ENCODE measurements at places on chromosomes 16 and 17.

DNA sequence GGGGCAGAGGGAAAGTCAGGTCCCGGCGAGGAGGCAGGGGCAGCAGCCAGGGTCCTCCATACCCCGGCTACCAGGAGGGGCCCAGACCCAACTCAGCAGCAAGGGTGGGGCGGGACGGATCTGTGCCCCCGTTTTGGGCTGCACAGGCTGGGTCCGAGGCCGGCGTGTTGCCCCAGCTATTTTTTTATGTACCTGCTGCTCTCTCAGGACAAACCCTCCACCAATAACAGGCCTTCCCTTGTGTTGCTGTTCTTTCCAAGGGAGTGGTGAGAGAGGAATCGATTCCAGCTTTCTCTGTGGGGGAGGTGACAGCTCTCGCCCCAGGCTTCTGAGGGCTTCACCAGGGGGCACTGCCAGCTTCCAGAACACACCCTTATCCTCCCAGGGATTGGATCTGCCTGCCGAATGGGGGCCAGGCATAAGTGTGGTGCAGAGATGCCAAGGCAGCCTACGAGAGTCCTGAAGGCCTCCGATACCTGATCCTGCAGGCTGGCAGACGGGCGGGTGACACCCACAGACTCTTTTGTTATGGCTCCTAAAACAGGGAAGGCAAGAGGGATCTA is 22.3 kb downstream of the RTN4RL1 start:
- DNase-seq, result no peak

- peak; percentile 19 for DNase-seq
These were observed 73.3 kb upstream of the MTMR4 start for GRCh38 chr17:58587713-58588117.

DNA sequence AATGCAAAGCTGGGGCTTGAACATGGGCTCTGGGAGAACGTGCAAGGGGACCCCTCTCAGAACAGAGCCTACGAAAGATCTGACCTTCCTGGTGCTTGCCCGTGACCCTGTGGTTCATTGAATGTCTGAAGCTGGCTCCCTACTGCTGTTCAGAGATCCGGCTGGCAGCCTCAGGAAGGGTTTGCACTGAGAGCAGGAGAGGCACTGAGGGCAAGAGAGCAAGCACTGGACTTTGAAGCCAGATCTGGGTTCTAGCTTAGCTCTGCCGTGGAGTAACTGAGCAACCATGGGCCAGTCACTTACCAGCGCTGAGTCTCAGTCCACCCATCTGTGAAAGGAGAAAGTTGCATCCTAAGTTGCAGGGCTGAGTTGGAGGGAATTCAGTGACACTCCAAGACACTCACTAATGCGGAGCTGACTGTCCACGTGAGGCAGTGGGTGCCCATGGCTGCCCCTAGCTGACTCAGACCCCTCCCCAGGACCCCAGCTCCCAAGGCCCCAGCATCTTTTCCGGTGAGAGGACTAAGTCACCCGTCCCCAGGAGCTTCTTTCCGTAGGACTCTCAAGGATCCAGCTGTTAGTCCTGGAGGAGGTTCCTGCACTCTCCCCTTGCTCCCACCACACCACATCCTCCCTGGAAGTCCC is 41.3 kb downstream of the BEAN1 start:
- DNase-seq, result no peak

DNA sequence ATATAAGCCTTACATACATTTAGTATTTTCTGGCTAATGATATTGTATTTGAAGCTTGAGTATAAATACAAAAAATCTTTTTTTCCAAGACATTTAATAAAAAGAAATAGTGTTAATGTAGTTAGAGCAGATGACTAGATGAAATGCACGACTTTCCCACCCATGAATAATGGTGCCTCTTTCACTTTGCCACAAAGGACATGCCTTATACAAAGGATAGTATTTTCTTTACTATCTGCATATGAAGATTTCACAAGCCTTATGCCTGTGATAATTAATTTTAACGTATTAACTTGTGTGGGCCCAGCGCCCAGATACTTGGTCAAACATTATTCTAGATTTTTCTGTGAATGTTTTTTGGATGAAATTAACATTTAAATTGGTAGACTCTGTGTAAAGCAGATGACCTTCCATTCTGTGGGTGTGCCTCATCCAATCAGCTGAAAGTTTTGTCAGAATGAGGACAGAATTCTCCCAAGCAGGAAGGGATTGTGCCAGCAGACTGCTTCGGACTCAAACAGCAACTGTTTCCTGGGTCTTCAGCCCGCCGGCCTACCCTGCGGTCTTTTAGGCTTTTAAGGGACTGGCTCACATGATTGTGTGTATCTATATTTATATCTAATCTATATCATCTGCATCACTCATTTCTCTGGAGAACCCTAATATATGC is 115.4 kb downstream of the USP22 start:
- DNase-seq, result no peak

DNA sequence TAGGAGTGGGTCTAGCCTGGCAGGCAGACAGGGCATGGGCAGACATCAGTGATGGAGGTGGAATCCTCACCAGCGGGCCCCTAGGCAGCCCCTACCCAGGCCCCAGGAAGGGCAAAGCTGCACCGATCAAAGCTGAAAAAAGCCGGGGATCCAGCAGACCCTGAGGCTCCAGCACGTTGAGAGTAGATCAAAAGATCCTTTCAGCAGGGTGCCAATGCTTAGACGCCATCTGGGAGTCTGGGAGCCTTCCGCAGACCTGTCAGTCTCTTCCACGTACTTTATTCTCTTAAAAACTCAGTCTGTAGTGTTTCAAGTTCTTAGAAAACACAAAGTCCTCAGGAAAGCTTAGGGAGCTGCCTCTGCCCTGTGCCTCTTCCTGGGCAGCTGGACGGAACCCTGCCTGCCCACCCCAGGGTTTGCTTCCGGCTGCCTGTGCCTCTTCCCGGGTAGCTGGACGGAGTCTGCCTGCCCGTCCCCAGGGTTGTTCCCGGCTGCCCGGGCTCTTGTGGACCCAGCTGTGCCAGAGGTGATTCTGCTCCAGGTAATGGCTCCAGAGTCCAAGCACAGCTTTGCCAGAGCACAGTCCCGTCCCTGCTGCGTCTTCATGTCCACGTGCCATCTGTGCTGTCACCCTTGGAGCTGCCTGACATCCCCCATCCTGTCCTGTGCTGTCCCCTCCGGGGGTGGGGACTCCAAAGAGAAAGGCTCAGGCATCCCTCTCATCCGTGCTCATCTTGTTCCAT is 50.8 kb upstream of the PVALEF start:
- no peak for DNase-seq

DNA sequence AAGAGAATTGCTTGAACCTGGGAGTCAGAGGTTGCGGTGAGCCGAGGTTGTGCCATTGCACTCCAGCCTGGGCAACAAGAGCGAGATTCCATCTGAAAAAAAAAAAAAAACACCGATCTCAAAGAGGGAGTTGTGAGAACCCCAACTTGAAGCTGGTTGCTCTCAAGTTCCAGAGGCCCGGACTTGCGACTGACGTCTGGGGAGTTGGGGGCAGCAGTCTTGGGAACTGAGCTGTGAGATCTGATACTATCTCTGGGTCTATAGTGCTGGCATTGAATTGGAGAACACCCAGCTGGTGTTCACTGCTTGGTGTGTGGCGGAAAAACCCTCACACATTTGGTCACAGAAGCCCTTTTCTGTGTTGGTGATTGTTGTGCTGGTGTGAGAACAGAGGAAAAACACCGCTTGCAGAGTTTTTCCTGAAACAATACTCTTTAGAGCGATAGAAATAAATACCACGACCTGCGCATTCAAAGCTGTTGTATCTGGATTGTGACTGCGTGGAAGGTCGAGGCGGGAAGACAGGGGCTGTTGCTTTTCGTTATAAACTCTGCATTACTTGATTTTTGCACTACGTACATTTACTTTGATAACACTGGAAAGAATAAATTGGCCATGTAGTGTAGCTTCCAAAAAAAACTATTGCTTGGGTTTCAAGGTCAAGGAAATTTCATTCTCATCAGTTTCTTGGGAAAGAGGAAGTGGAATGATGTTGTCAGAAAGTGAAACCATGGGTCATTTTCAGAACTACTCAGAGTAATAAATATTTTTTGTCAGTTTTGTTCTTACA is 8.8 kb downstream of the SCIMP start:
- DNase-seq, result no peak

GRCh38 chr17:48558057-48558830 is 13.3 kb upstream of the HOXB2 start:
- no peak for DNase-seq

GRCh38 chr16:69482410-69482991 is 58.1 kb downstream of the CYB5B start:
- DNase-seq, result peak; percentile 33

DNA sequence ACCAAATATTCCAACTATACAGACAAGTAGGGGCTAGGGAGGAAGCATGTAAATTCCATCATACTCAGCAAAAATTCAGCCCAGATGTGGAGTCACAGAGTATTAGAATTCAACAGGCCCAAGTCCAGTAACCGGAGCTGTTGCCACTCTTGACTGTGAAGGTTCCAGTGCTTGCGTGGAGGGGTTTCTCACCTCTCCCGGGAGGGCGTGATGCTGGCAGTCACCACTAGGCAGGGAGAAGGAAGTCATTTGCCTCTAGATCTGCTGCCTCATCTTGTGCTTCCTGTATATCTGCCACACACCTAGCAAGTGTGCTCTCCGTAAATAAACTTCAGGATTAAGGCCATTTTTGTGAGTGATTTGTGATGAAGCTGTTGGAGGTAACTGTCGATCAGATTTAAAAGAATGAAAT is 1.0 kb upstream of the CKLF start:
- no peak for DNase-seq

DNA sequence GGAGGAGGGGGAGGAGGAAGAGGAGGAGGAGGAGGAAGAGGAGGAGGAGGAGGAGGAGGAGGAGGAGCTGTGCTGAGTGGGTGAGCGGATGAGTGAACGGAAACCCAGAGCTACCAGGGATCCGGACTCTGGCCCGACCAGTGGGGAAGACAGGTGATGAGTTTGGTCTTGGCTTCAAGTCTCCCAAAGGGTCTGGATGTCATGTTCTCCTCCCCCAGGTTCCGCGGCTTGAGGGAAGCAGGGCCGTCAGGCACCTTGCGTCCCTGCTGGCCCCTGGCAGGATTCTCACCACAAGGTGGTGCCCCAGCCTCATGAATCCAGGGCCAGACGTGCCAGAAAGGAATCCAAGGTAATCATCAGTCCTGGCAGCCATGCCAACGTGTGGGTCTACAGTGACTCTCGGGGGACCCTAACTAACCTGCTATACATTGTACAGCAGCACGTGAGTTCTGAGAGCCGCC is 13.5 kb upstream of the ABAT start:
- peak; percentile 72 for DNase-seq

GRCh38 chr16:74201576-74201975 is 95.0 kb upstream of the PSMD7 start:
- no peak for DNase-seq
